Left ventricle myocardium superior (tissue), 1 donor: ENCODE measurements at places on chromosomes 3 and 15.

- DNase-seq: no peak
These were observed 35.2 kb downstream of the SRPRB start for GRCh38 chr3:133840767-133841166.

DNA sequence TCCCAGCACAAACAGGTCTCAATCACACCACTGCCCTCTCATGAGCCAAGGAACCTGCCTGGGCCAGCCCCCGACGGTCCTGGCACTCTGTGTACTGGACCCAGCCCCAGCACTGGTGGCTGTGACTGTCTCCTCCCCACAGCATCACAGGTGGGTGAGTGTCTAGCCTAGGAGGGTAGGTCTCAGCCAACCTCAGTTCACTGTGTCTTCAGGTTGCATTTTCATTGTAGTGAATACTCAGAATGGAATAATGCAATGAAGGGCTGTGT lies 163.4 kb upstream of the NSMCE3 start:
- no peak for DNase-seq

- DNase-seq: no peak
These were observed 37.9 kb downstream of the FNDC3B start for GRCh38 chr3:172077197-172077757.

- no peak for DNase-seq
These were observed 168.6 kb downstream of the SEMA6D start for GRCh38 chr15:47885920-47886319.

GRCh38 chr3:14846226-14846880 lies 27.6 kb downstream of the FGD5 start:
- DNase-seq: no peak

- DNase-seq: no peak
These were observed 51.2 kb upstream of the HERC1 start for GRCh38 chr15:63884953-63885352.

DNA sequence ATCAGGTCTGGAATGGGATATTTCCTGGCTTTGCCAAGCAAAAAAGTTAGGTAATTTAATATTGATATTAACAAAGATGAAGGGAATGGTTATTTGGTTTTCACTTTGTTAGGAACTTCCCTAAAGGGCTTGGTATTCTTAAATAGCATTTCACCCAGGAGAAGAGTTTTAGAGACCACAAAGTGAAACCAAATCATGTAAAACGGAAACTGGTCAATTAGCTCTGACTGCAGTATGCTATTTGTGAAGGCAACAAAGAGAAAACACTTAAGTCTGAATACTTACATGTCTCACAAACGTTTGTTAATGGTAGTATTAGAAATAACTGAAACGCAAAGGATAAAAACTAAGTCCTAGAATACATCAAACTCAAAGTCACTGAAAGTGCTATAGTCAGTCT lies 32.4 kb upstream of the SETMAR start:
- DNase-seq: no peak

- DNase-seq: no peak
These were observed 10.5 kb upstream of the ABHD2 start for GRCh38 chr15:89077750-89078149.

DNA sequence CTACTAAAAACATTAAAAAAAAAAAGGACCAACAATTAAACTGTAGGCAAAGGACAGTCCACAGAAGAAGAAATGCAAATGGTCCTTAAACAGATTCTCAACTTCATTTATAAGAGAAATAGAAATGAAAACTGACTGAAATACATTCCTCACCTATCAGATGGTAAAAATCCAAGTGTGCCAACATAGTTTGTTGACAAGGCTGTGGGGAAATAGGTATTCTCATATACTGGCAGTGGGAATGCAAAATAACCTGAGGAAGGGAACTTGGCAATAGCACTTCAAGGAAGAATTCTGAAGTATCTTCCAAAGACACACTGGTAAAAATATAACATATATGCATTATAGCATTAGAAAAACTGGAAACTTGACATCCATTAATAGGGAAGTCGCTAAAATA lies 53.8 kb downstream of the SLC24A1 start:
- no peak for DNase-seq

DNA sequence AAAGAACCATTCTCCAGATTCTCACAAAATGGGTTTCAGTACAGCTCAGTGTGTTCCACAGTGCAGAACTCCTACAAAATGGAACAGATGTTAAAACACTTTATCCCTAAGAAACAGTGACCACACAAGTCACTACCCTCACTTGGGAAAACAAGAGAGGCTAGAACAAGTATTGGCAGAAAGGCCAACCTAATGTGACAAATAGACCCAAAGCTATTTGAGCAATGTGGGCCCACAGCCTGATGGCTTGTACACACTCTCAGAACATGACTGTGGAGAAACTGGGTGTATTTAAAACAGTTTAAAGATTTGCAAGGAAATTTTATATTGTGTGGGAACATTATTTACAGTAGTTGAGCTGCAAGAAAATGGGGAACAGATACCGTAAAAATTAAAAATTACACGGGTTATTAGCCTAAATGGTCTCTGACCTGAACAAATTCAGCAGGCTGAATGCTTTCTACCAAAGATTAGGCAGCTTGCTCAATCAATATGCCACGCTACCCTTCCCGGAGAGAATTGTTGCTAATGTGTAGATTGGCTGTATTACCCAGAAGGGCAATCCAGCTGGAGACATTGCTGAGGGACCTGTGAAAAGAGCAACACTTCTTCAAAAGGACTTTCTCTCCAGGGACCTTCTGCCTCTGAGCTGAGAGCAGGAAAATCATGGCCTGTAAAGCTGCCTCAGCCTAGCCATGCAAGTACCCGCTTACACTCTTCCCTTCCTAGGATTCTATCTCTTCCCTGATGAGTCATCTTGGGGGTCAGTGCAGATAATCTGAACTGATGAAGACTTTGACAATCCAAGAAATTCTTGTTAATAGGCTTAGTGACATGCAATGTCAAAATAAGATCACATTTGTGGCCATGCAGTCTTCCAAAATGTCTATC lies 97.1 kb downstream of the STRIT1 start:
- no peak for DNase-seq

- DNase-seq: no peak
These were observed 43.9 kb downstream of the GABRA5 start for GRCh38 chr15:26910715-26911114.
